ENCODE measurements at places on chromosomes 7 and 10. TPM values are rescaled to one million over a fixed set of nuclear protein-coding genes. Genes with fewer than 3 reads are reported as not detected.

Gene C10orf62
- not detected for total RNA-seq

Gene FAM24B
- total RNA-seq = 3.9 TPM

DNA sequence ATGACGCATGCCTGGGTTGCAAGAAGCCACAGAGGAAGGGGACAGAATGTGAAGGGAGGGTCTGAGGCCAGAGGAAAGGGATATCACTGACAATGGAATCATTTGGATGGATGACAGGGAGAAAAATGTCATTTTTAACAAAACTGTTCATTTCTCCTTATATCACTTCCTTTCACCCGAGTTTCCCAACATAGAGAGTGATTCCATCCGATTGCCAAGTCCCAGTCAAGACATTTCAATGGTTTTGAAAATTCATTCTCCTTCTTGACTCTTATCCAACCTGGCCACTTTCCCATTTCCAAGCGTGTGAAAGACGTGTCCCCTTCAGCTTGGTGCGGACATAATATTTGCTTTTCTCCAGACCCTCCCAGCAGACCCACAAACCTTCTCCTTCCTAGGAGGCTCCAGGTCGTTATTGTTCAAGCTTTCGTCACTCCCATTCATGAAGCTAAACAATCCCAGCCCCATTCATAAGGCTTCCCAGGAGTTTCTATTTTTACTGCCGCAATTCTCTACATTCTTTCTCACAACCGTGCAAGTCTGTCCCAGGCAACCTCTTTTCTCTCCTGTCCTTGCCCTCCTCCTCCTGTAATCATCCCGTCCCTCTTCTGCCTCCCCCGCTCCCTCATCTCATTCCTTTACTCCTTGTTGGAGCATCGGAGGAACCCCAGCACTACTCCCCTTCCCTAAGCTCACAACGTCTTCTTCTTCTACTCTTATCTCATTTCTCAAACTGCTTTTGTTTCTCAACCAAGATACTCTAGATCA, 301.3 kb upstream of the KLF6 start:
- DNase-seq = no peak

DNA sequence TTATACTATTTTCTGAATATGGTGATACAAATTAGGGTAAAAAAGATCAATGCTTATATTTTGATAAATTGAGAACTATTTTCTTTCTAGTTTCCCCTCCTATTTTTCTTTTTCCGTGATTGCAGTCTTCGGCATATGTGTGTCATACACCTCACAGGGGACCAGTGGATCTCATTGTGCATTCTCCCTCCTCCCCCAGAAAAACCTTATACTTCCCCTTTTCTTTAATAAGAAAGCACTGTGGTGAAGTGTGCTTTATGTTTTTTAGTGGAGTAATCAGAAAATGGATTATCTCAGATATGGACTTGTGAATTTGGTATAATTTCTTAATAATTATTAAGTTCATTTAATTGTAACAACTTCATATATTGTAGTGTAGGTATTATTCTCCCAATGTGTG, 72.8 kb downstream of the BICC1 start:
- no peak for DNase-seq

GRCh38 chr7:115679976-115680375, 350.6 kb downstream of the TFEC start:
- DNase-seq = no peak

DNA sequence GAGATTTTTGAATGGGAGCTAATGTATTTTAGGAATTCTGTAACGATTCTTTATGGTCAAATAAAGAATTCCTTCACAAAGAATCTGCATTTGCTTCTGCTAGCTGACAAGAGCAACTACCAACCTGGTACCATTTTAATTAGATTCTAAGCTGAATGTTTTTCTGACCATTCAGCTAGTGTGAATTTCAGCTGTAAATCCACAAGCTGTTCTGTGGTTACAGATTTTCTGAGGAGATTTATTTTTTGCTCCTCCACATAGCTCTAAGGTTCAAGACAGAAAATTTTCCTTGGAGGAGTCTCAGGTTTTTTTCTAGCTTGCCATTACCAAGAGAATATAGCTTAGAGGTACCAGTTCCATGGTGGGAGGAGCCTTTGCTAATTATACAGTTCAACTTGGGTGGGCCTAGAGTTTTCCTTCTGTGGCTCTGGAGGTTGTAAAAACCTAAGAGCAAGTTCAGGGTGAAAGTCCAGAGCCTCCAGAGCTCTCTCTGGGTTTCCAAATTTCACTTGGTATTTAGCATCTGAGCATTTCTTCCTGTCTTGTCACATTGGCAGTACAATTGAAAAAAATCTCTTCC, 120.1 kb downstream of the JAZF1 start:
- DNase-seq = no peak

- DNase-seq = no peak
Observed at GRCh38 chr7:35988818-35989217, 164.2 kb upstream of the EEPD1 start.

GRCh38 chr10:48697821-48698764, 13.4 kb downstream of the WDFY4 start:
- DNase-seq = no peak

- no peak for DNase-seq
Observed at GRCh38 chr7:13577566-13578145, 411.8 kb downstream of the ETV1 start.

- DNase-seq = no peak
Observed at GRCh38 chr10:63331586-63331985, 134.2 kb downstream of the JMJD1C start.

All from occipital lobe (tissue), 3 donors.